ENCODE measurements at places on chromosomes 1 and 21.

DNA sequence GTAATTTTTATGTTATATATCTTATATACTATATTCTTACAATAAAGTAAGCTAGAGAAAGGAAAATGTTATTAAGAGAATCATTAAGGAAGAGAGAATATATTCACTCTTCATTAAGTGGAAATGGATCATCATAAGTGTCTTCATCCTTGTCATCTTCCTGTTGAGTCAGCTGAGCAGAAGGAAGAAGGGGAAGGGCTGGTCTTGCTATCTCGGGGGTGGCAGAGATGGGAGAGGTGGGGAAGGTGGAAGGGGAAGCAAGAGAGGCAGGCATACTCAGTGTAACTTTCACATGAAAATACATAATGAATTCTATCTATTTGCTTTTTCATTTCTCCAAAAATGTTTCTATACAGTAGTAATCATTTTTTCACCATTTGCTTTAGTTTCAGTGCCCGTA is 5.1 kb downstream of the DNASE2B start:
- DNase-seq: no peak
- peaks cover 11% of the 10 kb centered on the region for H3K4me1 ChIP-seq
- H3K27me3 ChIP-seq: no peaks in the 10 kb centered on the region
- no peak overlapping the region for H3K27ac ChIP-seq

GRCh38 chr21:25573409-25574206 is 33.7 kb downstream of the MRPL39 start:
- peak overlapping the region; percentile 21 for H3K27ac ChIP-seq
- peaks cover 15% of the 10 kb centered on the region for H3K4me1 ChIP-seq
- H3K36me3 ChIP-seq: no peaks in the 10 kb centered on the region
- no peak overlapping the region for H3K4me3 ChIP-seq

DNA sequence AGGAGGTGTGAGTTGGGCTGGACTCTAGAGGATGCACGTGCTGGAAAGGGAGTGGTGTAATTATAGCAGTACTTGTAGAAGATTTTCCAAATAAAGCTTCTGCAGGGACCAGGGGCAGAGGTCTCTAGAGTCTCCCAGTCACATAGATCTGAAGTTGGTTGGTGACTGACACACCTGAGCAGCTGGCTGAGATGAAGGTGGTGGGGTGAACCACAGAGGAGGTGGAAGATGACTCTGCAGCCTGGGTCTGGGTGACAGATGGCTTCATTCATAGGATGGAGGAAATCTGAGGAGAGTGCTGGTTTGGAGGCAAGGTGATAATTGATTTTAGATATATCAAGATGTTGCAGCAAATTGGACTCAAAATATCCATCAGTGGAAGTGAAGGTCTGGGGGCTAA is 178.9 kb upstream of the IVNS1ABP start:
- H3K4me1 ChIP-seq: peaks cover 11% of the 10 kb centered on the region
- no peaks in the 10 kb centered on the region for H3K36me3 ChIP-seq
- H3K27ac ChIP-seq: no peak overlapping the region

GRCh38 chr1:113534875-113535274 is 144.6 kb downstream of the MAGI3 start:
- H3K36me3 ChIP-seq: no peaks in the 10 kb centered on the region
- H3K27ac ChIP-seq: no peak overlapping the region
- no peak for DNase-seq
- no peak overlapping the region for H3K4me3 ChIP-seq
- no peaks in the 10 kb centered on the region for H3K27me3 ChIP-seq
- peaks cover 18% of the 10 kb centered on the region for H3K4me1 ChIP-seq

DNA sequence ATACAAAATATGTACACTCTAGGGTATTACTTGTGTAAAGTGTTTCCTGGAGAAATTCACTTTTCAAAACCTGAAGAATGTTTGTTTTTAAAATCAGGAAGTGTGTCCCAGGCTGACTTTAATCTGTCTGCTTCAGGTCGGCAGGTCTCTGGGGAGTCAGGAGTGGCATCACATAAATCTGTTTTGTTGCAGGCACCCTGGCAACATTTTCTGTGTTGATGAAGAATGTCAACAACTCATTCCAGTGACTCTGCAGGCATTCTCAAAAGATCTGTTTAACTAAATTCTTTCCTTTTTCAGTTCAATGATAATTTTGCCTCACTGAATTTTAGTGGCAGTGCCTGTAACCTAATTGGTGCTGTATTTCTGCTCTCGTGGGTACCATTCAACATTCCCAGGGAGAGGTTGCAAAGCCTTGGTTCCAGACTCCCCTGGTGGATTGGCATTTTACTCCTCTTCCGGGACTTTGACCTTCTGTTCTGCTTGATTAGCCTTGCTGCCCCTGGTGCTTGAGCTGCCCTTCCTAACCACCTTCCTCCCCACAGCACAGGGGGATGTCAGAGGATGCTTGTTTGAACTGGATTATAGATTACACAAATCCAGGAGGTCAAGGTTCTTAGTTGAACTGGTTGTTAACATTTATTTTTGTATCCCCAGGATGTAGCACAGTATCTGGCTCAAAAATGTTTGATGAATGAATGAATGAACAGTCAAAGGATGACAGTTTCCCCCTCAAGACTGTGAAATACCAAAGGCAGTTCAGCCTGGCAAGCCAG is 55.4 kb upstream of the LPGAT1 start:
- H3K27ac ChIP-seq: no peak overlapping the region
- no peaks in the 10 kb centered on the region for H3K27me3 ChIP-seq
- DNase-seq: no peak

- no peaks in the 10 kb centered on the region for H3K4me1 ChIP-seq
- no peak overlapping the region for H3K4me3 ChIP-seq
- no peaks in the 10 kb centered on the region for H3K36me3 ChIP-seq
- DNase-seq: no peak
- H3K27ac ChIP-seq: no peak overlapping the region
- H3K27me3 ChIP-seq: no peaks in the 10 kb centered on the region
Observed at GRCh38 chr1:155507945-155508344, 54.7 kb downstream of the ASH1L start.

DNA sequence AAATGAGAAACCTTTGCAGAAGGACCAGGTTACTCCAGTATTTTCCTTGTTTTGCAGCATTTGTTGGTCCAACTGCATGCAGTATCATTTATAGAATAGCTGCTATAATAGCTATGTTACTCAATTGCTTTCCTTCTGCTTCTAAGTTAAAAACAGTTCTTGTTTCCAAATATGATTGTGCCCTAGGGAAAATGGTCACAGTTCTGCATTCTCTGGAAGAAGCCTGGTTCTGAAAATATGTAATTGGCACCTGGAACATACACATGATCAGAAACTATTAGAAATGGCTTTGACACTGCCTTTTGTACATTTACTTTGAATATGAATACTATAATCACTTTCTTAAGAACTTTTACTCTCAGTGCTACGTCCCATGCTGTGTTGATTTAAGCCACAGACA is 33.6 kb downstream of the HENMT1 start:
- no peak overlapping the region for H3K4me3 ChIP-seq
- H3K27me3 ChIP-seq: no peaks in the 10 kb centered on the region
- no peak overlapping the region for H3K27ac ChIP-seq
- no peaks in the 10 kb centered on the region for H3K36me3 ChIP-seq
- no peaks in the 10 kb centered on the region for H3K4me1 ChIP-seq

GRCh38 chr1:233613252-233614172 is at the start of gene KCNK1:
KCNK1 (plus strand) TSS chr1:233614106; CDS start chr1:233614172, 66 bp downstream.
- H3K4me3 ChIP-seq: peak within 1 kb of the TSS; percentile 91
- H3K36me3 ChIP-seq: peaks cover 7% of the 10 kb centered on the region
- H3K27ac ChIP-seq: peak within 1 kb of the TSS; percentile 98
- peaks cover 11% of the 10 kb centered on the region for H3K4me1 ChIP-seq

DNA sequence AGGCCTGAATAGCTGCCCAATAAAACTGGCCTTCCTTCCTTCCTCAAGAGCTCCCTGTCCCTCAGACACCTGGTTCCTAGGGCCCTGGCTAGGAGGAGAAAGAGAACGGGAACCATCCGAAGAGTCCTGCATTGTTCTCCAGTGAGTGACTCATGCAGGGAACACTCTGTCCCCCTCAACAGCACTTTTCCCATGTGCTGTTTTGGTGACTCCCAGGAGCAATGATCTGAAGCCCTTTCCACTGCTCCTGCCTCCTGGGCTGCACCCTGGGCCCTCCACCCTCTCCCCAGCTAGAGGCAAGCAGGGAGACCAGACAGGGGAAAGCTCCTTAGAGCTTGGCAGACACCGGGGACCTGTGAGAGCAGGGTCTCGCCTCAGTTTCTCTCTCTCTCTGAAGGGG is 18.9 kb downstream of the TNNT2 start:
- H3K36me3 ChIP-seq: no peaks in the 10 kb centered on the region
- no peak overlapping the region for H3K4me3 ChIP-seq
- H3K27me3 ChIP-seq: peaks cover 11% of the 10 kb centered on the region
- DNase-seq: no peak

Data from keratinocyte (primary cell).